ENCODE measurements at places on chromosomes 12 and 14.

DNA sequence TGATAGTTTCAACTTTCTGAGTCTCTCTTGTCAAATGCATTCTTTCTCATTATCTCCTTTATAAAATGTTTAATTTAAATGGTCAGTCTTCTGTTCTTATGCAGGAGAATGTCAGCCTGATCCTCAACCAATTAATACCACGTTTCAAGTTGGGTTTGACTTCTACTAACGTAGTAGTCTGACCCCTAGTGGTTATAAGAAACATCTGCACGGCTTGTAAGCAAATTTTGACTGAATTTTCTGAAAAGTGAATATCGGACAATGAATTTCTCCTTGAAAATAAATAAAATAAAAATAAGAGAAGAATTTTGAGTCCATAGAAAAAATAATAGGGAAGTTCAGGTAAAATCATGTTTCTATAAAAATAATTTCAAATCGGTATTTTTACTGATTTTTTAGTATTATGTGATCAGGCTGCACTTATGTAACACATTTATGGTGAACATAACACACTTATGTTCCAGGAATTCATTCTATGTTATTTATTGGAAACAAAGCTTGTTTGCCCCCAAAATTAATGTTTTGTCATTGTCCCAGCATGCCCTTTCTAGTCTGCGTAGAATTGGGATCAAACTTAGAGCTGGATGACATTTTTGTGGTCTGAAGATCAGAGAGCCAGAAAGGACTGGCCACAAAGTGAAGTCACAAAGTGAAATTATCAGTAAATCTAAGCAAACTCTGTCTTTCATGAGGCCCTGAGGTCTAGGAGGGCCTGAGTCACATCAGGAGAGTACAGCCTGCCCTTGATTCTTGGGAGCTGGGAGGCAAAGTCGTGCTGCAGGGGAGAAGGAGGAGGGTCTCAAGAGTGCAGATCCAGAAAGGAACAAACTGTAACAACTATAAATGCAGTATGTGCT, 101.2 kb upstream of the STXBP6 start:
- DNase-seq: peak; percentile 42

GRCh38 chr14:77025744-77026165, 2.8 kb downstream of the IRF2BPL start:
- no peak for DNase-seq

- DNase-seq: no peak
Observed at GRCh38 chr12:41587574-41587973, 399.5 kb downstream of the PDZRN4 start.

GRCh38 chr14:68109132-68109900, 289.7 kb downstream of the RAD51B start:
- no peak for DNase-seq

DNA sequence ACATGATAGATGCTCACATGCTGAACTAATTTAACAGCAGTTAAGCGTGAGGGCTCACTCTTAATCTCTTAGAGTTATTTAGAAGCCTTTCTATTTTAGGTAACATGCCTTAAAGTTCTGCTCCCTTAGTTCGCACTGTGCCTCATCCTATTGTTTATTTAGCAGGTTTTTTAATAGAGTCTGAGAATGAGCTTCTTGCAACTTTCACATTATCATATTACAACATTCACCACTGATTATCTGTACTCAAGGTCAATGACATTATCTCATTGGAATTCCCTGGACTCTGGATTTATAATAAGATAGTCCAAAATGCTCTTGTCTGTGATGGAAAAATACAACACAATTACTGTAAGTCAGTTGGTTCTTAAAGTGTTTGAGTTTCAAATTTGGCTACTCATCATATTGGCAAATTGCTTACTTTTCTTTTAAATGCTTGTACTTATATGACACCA, 183.6 kb upstream of the SLC38A2 start:
- DNase-seq: no peak

GRCh38 chr12:75917083-75917482, 114.5 kb downstream of the PHLDA1 start:
- no peak for DNase-seq

- DNase-seq: no peak
Observed at GRCh38 chr14:96265383-96266095, 9.5 kb downstream of the BDKRB1 start.

- no peak for DNase-seq
Observed at GRCh38 chr14:38342803-38343202, 86.9 kb upstream of the CLEC14A start.

DNA sequence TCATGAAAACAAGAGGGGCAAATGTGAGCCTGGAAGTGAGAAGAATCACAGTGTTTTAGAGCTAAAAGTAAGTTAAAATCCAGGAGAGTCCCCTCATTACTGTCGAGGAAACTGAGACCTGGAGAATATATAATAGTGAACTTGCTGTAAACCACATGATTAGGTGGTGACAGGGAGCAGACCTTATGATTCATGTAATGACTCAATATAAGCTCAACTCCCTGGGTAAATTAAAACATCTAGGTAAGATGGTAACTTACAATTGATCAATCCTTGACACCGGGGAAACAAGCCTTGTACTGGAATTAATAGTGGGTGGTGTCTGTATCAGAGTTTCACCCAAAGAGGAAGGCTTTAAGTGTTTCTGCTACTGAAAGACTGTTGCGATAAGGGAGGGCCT, 269.3 kb downstream of the SNAPC1 start:
- DNase-seq: no peak

GRCh38 chr12:47868041-47868440, 36.8 kb downstream of the VDR start:
- DNase-seq: no peak

GRCh38 chr14:88411039-88411438, 25.6 kb downstream of the SPATA7 start:
- DNase-seq: no peak

DNA sequence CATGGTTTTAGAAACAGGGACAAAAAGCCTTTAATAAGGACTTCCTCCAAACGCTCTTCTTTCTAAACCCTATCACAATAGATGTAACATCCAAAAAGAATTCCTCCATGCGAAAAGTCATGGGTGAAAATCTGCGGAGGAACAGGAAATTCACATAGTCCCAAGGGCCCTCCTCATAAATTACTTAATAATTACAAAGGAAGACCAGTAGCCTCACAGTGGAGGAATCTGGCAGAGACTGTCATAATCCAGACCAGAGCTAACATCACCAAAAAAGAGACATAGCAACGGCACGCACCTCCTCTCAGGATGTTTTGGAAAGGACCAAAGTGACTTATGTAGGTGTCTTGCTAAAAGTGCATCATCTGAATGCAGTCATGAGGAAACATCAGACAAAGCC, 165.7 kb downstream of the ANO2 start:
- no peak for DNase-seq

- no peak for DNase-seq
Observed at GRCh38 chr14:40894846-40895245, 711.8 kb upstream of the LRFN5 start.

GRCh38 chr12:32854097-32854496, 42.5 kb downstream of the PKP2 start:
- DNase-seq: no peak

DNA sequence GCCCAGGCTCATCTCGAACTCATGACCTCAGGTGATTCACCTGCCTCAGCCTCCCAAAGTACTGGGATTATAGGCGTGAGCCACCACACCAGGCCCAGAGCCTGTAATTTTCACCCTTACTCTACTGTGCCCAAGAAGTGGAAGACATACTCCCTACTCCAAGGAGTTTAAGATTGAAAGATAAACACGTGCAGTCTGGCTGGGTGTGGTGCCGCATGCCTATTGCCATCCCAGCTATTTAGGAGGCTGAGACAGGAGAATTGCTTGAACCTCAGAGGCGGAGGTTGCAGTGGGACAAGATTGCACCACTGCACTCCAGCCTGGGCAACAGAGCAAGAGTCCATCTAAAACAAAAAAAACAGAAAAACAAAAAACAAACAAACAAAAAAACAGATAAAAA, 90.0 kb downstream of the NINJ2 start:
- no peak for DNase-seq

DNA sequence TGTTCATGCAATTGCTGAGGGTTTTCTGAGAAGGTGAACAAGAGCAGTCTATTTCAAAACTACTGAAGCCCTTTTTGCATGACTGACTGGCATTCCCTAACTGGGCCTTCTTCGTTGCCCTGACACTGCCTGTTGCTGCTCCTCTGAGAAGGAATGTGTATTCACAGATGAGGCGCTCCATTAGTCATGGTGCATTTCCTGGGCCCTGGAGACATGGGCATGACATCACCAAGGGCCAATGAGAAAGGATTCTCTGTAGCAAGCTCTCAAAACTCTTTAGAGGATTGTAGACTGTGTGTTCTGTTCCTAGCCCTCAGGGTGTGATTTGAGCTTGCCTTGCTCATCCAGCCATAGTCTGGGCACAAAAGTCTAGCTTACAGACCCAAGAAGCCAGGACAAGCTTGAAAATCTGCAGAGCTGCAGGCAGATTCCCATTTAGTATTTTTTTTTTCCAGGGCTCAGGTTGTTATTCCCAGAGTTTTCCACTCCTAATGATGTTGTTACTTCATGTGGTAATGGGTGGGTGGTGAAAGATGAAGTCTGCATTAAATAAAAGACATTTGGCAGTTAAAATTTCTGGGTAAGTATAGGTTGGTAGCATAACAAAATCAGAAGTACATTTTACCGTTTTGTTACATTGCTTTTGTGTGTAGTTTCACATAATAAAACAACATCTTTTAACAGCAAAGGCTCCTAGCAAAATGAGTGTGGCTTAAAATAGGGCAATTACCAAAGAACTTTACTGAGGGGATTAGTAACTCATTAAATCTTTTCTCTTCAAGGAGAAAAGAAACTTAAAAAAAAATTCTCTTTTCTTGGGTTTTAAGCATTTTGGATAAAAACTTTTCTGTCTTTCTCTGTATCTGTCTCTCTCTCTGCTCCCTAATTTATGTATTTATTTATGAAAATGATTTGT, 318.4 kb downstream of the RAD51B start:
- peak; percentile 6 for DNase-seq

GRCh38 chr12:114625294-114625851, 58.6 kb downstream of the TBX3 start:
- peak; percentile 52 for DNase-seq

DNA sequence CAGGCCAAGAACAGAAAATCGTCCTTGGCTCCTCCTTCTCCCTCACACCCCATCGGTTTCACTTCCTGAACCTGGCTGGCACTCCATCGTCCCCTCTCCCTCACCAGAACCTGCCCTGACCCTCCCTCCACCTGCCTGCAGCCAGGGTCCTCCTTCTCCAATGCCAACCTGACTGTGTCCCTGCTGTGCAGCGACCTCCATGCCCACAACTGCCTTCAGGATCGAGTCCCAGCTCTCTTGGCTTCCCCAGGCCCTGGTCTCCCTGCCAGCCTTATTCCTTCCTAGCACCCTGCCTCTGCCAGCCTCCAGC, 19.8 kb downstream of the HVCN1 start:
- peak; percentile 21 for DNase-seq

DNA sequence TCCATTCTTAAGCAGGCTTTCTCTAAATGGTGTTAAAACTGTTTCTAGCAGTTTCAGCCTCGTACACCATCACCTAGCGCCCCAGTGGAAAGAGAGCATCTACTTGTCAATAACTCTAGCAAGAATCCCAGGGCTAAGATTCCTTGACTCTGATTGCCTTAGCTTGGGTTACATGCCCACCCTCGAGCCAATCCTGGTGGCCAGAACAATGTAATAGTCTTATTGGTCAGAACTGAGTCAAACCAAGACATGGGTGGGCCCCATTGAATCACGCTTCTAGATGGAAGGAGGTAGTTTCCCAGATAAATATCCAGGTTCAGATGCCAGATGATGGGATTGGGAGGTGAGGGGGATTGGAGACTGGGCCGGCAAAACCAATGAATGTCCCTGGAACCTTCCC, 55.9 kb upstream of the MED13L start:
- no peak for DNase-seq

DNA sequence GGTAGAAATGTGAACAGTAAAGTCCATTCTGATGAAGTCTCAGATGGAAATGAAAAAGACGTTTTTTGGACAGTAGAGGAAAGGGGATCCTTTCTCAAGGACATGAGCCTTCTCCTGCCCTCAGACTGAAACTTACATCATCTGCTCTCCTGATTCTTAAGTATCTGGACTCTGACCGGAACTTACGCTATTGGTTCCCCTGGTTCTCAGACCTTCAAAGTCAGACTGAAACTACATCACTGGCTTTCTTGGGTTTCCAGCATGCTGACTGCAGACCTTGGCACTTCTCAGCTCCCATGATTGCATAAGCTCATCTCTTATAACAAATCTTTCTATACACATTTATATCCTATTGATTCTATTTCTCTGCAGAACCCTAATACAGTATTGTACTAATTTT, 291.0 kb downstream of the SNAPC1 start:
- DNase-seq: peak; percentile 36

GRCh38 chr14:72054911-72055310, 122.7 kb downstream of the RGS6 start:
- no peak for DNase-seq

DNA sequence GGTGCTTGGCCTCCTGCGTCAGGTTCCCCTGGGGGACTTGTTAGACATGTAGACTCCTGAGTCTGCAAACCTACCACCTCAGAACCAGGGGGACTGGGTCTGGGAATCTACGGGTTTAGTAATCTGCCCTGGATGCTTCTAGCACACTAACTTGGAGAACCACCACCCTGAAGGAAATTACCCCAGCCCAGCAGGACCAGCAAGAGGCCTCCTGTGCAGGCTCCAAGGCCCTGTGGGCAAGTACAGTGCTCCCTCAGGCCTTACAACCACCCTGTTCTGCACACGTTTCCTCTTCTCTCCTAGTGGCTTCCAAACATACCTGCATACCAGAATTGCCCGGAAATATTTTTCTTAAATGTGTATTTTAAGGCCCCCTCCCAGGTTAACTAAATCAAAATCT, 423.0 kb downstream of the FUT8 start:
- DNase-seq: no peak

- DNase-seq: no peak
Observed at GRCh38 chr12:25708661-25709060, 155.6 kb upstream of the LMNTD1 start.

DNA sequence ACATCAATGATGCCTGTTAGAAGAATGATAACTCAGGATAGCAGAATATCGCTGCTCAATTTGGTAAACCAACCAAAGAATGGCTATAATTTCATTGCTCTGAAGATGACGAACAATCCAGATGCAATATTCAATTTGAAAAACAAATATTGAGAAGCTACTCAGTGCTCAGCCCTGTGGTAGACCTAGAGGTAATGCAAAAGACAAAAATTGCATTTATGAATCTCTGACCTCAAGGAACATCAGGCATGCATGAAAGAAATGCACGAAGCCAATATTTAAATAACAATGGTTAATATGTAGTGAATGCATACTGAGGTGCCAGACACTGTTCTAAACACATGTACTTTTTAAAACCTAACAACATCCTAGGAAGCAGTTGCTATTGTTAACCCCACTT, 298.6 kb upstream of the TMTC1 start:
- no peak for DNase-seq

DNA sequence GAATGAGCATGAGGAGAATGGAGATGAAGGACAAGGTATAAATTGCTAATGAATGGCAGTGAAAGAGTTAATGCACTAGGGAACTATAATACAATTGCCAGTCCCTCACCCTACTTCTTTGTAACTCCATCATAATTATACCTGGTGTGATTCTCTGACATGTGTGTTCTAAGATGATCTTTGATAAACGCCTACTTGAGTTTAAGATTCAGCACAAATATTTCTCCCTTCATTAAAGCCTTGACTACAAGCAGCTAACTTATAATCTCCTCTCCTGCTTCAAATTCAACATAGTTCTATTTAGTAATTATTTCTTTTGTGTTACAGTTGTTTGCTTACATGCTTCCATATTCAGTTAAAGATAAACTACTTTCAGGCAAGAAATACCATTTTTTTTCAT, 9.7 kb upstream of the CLEC2A start:
- no peak for DNase-seq

Measured in GM20000 (cell line).